ENCODE measurements at places on chromosomes 5 and 9.

- no peaks in the 10 kb centered on the region for H3K36me3 ChIP-seq
- no peak overlapping the region for H3K27ac ChIP-seq
- DNase-seq = no peak
- H3K27me3 ChIP-seq = no peaks in the 10 kb centered on the region
Observed at GRCh38 chr9:84519413-84519812, 150.1 kb upstream of the NTRK2 start.

DNA sequence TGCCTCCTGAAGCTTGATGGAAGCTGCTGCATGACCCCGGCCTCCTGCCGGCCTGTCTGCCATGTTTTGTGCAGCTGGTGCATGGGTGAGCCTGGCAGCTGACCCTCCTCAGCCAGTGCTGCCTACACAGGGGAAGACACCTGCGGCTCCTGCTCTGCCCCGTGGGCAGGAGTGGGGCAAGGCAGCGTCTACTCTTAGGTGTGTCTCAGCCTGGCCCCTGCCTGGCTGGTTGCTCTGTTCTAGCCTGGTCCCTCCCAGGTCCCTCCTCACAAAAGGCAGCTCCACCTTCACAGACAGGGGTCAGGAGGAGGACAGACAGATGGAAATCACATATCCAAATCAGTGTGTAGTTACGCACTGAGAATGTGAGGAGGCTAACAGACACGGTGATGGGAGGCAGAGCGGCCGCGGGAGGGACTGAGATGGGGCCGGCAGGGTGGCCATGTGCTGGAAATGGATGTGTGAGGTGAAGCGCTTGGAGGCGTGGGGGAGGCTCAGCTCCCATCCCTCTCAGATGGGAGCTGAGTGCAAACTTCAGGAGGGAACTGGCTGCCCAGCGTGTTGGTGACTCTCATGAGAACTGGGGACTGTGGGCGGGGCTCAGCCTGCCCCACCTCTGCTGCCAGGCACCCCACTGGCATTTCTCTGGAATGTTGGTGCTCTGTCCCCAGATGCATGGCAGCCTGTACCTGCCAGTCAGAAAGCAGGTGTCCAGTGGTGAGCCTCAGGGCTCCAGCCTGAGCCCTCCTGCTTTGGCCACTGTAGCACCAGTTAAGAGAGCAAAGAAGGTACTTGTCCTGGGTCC is 43.4 kb downstream of the PPARGC1B start:
- H3K4me1 ChIP-seq = peaks cover 6% of the 10 kb centered on the region
- H3K27ac ChIP-seq = no peak overlapping the region
- no peak for DNase-seq
- no peaks in the 10 kb centered on the region for H3K36me3 ChIP-seq

- H3K36me3 ChIP-seq = no peaks in the 10 kb centered on the region
- H3K4me3 ChIP-seq = no peak overlapping the region
Observed at GRCh38 chr5:94944160-94944559, 325.7 kb downstream of the SLF1 start.

- no peak overlapping the region for H3K27ac ChIP-seq
- no peaks in the 10 kb centered on the region for H3K4me1 ChIP-seq
- H3K36me3 ChIP-seq = no peaks in the 10 kb centered on the region
Observed at GRCh38 chr5:91864962-91865361, 481.8 kb upstream of the ARRDC3 start.

DNA sequence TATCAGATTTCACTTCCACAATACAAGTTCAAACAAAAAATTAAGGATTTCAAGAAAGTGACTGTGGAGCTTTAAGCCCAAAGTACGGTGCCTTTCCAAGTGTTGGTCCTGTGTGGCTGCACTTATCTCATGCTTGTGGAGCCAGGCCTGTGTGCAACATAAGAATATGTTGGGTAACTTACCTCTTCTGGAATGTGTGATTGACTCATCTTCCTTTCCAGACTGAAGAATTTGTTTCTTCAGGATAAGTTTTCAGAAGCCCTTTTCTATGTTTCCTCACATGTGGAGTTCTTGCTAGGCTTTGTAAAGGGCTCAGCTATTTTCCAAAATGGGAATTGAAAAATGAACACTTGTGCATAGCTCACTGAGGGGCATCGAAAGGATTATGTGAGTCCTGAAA is 485.1 kb upstream of the PAPPA start:
- no peak for DNase-seq
- H3K27me3 ChIP-seq = no peaks in the 10 kb centered on the region
- no peaks in the 10 kb centered on the region for H3K36me3 ChIP-seq
- H3K27ac ChIP-seq = no peak overlapping the region
- H3K4me1 ChIP-seq = no peaks in the 10 kb centered on the region

DNA sequence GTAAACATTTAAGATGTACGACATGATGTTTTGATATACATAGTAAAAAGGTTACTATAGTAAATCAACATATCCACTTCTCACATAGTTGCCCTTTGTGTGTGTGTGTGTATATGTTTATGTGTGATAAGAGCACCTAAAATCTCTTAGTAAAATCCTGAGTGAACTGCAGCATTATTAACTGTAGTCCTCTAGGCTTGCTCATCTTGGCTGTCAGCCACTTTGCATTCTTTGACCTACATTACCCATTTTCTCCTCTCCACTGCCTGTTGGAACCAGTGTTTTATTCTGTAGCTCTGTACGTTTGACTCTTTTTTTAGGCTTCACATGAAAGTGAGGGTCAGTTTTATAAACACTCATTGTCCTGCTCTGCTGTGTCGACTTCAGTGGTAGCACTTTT is 24.4 kb downstream of the C5orf22 start:
- H3K27ac ChIP-seq = no peak overlapping the region
- H3K4me1 ChIP-seq = no peaks in the 10 kb centered on the region
- H3K4me3 ChIP-seq = no peak overlapping the region
- DNase-seq = no peak
- H3K27me3 ChIP-seq = no peaks in the 10 kb centered on the region

DNA sequence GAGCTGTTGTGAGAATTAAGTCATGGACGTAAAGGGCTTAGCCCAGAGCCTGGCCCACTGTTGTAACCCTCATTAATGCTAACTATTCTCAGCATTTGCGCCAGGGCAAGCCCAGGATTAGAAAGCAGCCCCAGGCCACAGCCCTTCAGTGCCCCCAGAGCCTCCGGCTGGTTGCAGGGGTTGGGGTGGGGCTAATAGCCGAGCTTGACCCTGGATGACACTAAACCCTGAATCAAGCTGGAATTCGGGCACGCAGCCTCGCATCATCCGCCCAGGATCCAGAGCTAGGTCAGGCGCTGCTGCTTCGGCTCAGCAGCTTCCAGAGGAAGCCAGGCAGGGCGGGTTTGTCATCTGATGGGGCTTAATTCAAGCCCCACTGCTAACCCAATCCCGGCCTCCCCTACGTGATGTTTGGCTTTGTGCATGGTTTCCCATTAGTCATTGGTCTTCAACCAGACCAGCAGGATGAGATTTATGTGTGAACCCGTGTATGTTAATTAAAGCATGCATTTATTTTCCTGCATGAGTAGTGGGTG is 1.2 kb upstream of the MEGF9 start:
- no peaks in the 10 kb centered on the region for H3K36me3 ChIP-seq
- no peak for DNase-seq
- H3K27me3 ChIP-seq = no peaks in the 10 kb centered on the region
- no peak overlapping the region for H3K27ac ChIP-seq
- peak overlapping the region; percentile 82 for H3K4me3 ChIP-seq

DNA sequence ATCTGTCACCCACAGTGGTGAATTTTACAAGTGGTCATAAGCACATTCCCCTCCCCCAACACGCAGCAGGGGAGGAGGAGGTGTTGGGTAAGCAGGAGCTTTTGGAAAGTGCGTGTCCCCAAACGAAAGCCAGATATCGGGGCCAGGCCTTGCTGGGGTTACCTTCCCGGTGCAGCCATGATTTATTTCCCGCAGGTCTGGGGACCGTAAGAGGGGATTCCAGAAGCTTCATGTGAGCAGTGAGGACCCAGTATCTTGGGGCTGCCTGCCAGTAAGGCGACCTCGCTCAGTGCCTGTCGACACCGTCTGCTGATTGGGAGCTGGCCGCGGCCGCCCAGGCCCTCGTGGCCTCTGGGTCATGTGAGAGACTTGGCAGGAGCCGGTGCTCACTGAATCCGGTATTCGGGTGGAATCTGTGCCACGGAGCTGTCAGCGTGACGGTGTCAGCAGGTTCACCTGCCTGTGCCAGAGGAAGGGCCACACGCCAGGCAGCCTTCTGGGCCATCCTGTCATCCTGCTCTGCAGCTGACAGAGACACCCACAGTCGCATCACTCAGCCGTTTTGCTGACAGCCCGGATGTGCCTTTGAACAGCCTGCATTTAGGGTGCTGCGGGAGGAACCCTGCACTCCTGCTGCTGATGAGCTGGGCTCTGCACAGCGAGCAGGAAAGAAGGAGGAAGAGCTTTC is 37.3 kb downstream of the SEC61B start:
- no peaks in the 10 kb centered on the region for H3K36me3 ChIP-seq
- H3K27ac ChIP-seq = no peak overlapping the region
- no peaks in the 10 kb centered on the region for H3K27me3 ChIP-seq
- H3K4me3 ChIP-seq = peak overlapping the region; percentile 3
- peak; percentile 60 for DNase-seq
- H3K4me1 ChIP-seq = peaks cover 10% of the 10 kb centered on the region

- H3K4me3 ChIP-seq = no peak overlapping the region
- H3K36me3 ChIP-seq = peaks cover 69% of the 10 kb centered on the region
- no peaks in the 10 kb centered on the region for H3K27me3 ChIP-seq
- no peaks in the 10 kb centered on the region for H3K4me1 ChIP-seq
- H3K27ac ChIP-seq = no peak overlapping the region
Observed at GRCh38 chr9:132901858-132902831, 23.4 kb downstream of the SPACA9 start.

GRCh38 chr9:130766021-130766926 is 68.8 kb upstream of the ABL1 start:
- no peak overlapping the region for H3K27ac ChIP-seq
- H3K4me1 ChIP-seq = peaks cover 15% of the 10 kb centered on the region
- no peaks in the 10 kb centered on the region for H3K36me3 ChIP-seq
- no peak overlapping the region for H3K4me3 ChIP-seq
- DNase-seq = no peak

DNA sequence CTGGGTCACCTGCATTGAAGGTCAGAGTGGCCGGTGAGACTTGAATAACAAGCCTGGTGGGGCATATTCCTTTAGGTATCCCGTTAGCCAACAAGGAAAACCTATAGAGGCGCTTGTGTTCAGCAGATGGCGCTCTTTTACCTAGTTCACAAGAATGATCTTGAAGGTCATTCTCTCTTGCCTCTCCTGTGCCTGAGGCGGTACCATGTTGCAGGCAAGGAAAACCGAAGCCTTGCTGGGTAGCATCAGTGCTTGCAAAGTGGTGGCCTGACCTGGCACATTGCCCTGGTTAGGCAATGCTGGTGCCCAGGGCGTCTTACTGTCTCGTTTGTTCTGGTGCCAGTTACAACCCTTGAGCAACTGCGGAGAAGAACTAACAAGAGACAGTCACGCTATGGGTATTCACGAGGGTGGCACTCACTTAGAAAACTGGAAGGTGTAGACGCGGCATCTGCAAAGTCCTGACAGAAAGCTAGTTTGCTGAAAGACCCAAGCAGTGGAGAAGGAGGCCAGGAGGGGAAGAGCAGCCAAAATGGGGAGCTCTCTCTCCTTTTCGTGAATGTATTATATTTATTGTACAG is 56.7 kb downstream of the AOPEP start:
- no peak overlapping the region for H3K4me3 ChIP-seq
- H3K36me3 ChIP-seq = no peaks in the 10 kb centered on the region
- H3K4me1 ChIP-seq = peaks cover 3% of the 10 kb centered on the region
- peak; percentile 10 for DNase-seq
- no peak overlapping the region for H3K27ac ChIP-seq
- no peaks in the 10 kb centered on the region for H3K27me3 ChIP-seq

- no peak for DNase-seq
- H3K4me3 ChIP-seq = no peak overlapping the region
- H3K27ac ChIP-seq = no peak overlapping the region
- peaks cover 7% of the 10 kb centered on the region for H3K4me1 ChIP-seq
- peaks cover 17% of the 10 kb centered on the region for H3K27me3 ChIP-seq
Observed at GRCh38 chr5:6584101-6584645, 48.7 kb downstream of the NSUN2 start.

DNA sequence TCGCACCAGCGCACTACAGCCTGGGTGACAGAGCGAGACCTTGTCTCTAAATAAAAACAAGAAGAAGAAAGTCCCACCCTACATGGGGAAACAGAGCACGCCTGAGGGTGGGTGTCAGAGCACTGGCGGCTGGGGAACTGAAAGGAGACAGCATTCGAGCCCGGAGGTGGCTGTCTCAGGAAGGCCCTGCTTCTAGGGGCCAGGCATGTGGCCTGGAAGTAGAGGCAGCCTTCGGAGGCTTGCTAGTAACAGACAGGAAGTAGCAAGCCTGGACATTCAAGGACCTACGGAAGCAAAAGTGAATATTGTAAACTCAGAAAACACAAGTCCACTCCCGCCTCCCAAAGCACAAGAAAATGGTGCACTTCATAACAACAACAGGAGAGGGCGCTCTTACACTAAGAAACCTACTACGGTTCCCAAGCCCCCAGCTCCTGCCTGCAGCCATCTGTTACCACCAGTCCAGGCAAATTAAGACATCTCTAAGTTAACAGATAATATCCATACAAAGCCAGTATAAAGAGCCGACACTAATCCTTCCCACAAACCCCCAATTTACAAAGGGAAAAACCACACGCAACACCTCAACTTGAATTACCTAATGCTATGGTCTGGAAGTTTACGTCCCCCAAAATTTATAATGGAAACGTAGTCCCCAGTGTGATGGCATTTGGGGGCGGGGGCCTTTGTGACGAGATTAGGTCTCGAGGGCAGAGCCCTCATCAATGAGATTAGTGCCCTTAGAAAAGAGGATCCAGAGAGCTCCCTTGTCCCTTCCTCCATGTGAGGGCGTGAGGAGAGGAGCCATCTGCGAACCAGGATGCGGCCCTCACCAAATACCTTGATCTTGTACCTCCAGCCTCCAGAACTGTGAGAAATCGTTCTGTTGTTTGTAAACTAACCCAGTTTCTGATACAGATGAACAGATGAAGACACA is 7.7 kb downstream of the RASGEF1C start:
- no peaks in the 10 kb centered on the region for H3K36me3 ChIP-seq
- no peak for DNase-seq
- no peak overlapping the region for H3K4me3 ChIP-seq
- H3K27ac ChIP-seq = no peak overlapping the region
- H3K4me1 ChIP-seq = no peaks in the 10 kb centered on the region

DNA sequence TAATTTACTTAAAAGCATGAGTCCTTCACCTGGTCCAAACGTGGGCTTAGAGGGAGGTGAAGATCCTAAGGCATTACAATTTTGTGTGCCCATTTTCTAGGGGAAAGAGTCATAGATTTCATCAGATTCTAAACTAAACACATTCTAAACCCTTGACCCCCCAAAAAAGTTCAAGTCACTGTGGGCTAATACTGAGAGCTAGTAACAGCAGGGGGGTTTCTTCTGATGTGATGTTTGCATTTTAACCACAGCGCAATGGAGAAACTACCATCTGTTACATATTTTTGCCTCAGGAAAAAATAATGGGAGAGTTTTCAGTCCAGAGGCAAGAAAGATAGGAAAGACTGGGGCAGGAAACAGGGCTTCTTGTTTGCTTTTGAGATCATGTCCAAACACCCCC is 110.8 kb upstream of the SLC1A3 start:
- no peaks in the 10 kb centered on the region for H3K4me1 ChIP-seq
- H3K4me3 ChIP-seq = no peak overlapping the region
- no peaks in the 10 kb centered on the region for H3K36me3 ChIP-seq
- H3K27me3 ChIP-seq = peaks cover 2% of the 10 kb centered on the region
- no peak overlapping the region for H3K27ac ChIP-seq

- H3K4me1 ChIP-seq = no peaks in the 10 kb centered on the region
- H3K27ac ChIP-seq = no peak overlapping the region
- H3K36me3 ChIP-seq = no peaks in the 10 kb centered on the region
- DNase-seq = no peak
- no peaks in the 10 kb centered on the region for H3K27me3 ChIP-seq
- H3K4me3 ChIP-seq = no peak overlapping the region
Observed at GRCh38 chr5:114789773-114790402, 379.8 kb downstream of the TRIM36 start.

GRCh38 chr9:133031130-133031422 is 279 bp downstream of the GTF3C5 start:
- no peaks in the 10 kb centered on the region for H3K27me3 ChIP-seq
- H3K36me3 ChIP-seq = peaks cover 2% of the 10 kb centered on the region
- no peak for DNase-seq
- H3K4me3 ChIP-seq = peak overlapping the region; percentile 93

Data from CD4-positive, alpha-beta T cell (primary cell).